ENCODE measurements at places on chromosomes 2 and 18.

DNA sequence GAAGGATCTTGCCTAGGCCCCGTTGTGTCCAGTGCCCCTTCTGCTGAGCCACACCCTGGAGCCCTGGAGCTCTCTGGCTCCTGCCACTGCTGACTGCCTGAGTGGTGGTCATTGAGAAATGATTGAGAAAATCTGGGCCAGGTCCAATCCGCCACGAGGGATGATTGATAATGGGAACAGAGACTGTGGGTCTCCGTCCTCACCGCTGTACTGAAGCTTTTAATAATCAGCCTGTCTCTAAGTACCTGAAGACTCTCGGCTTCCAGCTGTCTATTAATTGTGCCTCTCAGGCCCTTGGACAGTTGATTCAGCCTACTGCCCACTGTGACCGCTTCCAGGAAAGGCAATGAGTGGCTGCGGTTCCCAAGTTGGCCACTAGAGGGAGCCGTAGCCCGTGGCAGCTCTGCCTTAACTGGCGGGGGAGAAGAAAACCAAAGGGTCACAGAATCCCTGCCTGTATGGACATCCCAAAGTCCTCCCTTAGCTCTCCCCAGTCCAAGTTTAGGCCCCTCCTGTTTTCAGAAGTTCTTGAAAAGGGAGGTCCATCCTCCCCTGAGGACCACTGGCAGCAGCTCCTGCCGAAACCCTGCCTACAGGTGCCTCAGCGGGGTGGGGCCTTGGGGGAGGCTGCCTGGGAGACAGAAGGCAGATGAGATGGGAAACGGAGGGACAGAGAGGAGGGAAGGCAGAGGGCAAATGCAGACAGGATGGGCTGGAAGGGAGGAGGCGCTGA, 213.6 kb downstream of the TNS1 start:
- peak; percentile 84 for DNase-seq

DNA sequence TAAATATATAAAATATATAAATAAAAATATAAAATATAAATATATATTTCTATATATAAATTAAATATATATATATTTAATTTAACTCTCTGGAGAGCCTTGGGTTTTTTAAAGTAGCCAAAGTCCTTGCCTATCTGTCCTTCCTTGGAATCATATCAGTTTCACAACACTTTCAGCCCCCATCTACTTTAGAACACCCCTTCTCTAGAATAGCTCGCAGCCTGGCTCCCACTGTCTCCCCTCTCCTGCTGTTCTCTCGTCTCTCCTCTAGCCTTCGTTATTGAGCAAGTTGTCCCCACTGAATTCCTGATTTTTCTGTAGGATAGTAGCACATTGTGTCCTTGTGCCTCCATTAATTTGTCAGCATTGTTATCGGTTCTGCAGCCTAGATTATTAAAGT, 677.0 kb downstream of the RNF144A start:
- no peak for DNase-seq

GRCh38 chr2:214261683-214262082, 149.2 kb upstream of the VWC2L start:
- no peak for DNase-seq

DNA sequence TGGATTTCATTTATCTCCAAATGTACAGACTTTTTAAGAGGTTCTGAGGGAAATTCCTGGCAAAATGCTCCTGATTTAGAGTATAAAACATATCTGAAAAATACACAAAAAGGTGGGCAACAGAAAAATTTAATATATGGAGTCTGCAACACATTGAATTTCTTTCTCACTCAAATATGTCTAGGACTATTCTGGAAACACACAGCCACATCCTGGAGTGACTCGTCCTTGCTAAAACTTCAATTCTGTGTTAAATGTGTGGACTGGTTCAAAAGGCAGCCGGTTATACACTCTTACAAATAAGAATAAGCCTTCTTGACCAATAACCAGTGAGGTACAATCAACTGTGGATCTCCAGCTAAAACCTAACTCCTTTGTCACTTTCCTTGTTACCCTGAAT, 44.1 kb upstream of the RND3 start:
- DNase-seq: no peak

GRCh38 chr2:48993576-48993975, 160.7 kb downstream of the FSHR start:
- no peak for DNase-seq

DNA sequence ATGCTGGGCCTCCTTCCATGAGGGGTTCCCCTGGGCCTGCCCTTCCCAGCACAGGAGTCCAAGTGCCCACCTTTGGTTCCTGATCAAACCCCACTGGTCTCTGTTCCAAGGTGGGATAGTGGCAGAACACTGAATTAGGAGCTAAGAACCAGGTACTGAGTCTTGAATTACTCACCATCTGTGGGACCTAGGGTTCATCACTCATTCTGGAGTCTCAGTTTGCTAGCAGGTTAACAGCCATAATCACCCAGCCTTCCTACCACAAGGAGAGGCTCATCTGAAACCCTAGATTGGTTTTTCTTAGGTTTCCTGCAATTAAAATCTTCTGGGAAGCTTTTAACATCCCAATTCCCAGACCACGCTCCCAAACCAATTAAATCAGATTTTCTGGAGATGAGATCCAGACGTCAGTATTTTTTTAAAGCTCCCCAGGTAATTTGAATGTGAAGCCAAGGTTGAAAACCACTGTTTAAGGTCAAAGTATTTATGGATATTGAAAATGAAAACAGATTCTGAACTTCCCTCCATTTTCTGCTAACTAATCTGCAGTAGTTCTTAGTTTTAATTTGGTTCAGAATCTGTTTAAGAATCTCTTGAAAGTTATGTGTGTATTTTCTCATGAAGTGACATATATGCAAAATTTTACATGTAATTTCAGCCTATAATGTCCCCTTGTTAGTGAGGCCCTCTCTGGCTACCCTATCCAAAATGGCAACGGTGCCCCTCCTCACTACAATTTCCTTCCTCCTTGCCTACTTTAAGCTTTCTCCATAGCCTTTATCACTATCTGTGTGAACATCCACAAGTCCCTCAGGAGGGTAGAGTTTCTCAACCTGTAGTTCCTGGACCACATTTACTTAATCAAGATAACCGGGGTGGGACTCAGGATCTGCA, 166.5 kb upstream of the CXCR4 start:
- DNase-seq: no peak

- no peak for DNase-seq
These were observed 105.7 kb upstream of the ZEB2 start for GRCh38 chr2:144625626-144626025.

DNA sequence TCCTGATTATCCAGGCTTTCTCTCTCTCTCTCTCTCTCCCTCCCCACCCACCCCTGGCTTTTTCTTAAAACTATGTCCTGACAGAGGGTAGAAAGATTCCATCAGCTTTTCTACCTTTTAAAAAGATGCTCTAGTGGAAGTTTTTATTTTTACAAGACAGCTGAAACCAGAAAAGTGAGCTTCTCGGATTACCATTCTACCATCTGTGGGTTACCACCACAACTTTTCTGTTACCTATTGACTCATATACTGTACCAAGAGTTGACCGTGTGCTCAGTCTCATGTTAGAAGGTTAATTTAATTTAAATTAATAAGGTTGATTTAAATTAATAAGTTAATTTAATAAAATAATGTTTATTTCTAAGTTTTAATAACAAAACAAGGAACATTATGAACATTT, 137.6 kb downstream of the UPP2 start:
- DNase-seq: no peak

DNA sequence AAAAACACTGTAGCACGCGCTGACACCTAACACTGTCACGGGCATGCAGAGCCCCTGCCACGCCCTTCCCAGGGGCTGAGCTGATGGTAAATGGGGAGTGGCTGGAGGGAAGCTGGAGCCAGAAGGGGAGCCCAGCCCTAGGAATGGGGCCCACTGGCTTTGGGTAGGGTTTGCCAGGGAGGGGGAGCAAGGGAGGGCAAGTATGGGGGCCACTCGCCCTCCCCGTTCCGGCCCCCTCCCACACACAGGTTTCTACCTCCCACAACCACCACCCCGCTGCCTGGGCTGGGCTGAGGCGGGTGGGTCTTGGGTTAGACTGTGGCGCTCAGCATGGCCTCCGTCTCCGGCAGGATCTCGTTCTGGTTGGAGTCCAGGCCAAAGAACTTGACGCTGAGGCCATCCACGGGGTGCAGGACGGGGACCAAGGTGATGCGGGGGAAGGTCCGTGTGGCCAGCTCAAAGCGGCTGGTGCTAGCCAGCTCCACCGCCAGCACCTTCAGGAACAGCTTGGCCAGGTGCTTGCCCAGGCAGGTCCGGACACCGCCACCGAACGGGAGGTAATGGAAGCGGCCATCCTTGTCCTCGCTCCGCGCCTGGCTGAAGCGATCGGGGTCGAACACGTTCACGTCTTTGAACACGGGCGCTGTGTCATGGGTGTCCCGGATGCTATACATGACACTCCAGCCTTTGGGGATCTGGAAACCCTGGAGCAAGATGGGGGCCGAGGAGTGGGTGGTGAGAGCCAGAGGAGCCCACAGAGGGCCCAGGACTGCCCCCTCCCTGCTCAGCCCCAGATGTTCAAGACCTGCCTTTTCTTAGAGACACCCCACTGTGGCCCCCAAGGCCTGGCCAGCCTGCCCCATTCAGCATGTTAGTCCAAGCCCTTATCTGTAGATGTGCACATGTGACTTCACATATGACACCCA, 15.5 kb downstream of the CYP26B1 start:
- DNase-seq: no peak

GRCh38 chr18:21242141-21242779, at the start of gene GREB1L:
GREB1L (plus strand) TSS chr18:21242232; CDS start chr18:21383519, 141,287 bp downstream.
- peak; percentile 51 for DNase-seq

GRCh38 chr18:50630895-50631294, 71.0 kb downstream of the MAPK4 start:
- no peak for DNase-seq

DNA sequence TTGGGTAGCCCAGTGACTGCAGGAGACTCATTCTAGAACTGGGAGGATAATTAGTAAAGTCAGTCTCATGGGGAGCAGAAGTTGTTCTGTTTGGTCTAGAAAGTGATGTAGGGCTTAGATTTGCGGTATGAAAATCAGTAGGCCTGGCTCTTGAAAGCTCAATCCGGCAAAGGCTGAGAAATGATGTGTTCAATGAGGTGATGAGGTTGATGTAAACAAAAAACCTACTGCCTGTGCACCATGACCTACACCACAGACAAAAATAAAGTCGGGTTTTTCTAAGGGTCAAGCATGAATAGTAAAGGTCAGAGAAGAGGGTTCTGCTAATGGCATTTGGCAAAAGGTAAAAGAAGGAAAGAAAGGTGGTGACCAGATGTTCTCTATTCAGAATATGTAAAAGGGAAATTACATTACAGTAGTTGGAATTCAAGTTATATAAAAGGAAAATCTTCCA, 80.8 kb upstream of the COL5A2 start:
- no peak for DNase-seq

GRCh38 chr2:82968358-82968757, 1490.7 kb downstream of the SUCLG1 start:
- DNase-seq: no peak

GRCh38 chr2:168336786-168337388, 89.5 kb upstream of the STK39 start:
- peak; percentile 66 for DNase-seq

DNA sequence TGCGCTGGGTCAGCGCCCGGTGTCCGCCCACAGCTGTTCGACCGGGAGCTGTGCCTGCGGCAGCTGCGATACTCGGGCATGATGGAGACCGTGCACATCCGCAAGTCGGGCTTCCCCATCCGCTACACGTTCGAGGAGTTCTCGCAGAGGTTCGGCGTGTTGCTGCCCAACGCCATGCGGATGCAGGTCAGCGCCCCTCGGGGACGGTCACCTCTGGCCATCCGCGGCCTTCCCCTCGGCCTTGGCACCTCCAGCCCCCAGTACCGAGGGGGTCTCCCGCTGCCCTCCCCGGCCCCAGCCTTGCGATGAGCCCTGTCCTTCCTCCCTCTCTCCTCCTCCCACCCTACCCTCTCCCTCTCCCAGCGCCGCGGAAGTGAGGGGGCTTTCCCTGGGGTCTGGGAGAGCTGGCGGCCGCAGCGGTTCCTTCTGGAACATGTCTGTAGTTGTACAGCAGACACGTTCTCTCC, 53.2 kb upstream of the GPR17 start:
- DNase-seq: no peak

GRCh38 chr2:10947005-10947440, 35.3 kb downstream of the KCNF1 start:
- DNase-seq: no peak

- no peak for DNase-seq
These were observed 235.1 kb upstream of the ZNF804A start for GRCh38 chr2:184363213-184363612.

- no peak for DNase-seq
These were observed 38.4 kb upstream of the MYO1B start for GRCh38 chr2:191206613-191207471.

GRCh38 chr18:58886864-58887612, 22.4 kb downstream of the ZNF532 start:
- no peak for DNase-seq

- DNase-seq: no peak
These were observed 18.3 kb downstream of the MAIP1 start for GRCh38 chr2:199973703-199974102.

- DNase-seq: no peak
These were observed 59.4 kb upstream of the MSTN start for GRCh38 chr2:190121971-190122370.

DNA sequence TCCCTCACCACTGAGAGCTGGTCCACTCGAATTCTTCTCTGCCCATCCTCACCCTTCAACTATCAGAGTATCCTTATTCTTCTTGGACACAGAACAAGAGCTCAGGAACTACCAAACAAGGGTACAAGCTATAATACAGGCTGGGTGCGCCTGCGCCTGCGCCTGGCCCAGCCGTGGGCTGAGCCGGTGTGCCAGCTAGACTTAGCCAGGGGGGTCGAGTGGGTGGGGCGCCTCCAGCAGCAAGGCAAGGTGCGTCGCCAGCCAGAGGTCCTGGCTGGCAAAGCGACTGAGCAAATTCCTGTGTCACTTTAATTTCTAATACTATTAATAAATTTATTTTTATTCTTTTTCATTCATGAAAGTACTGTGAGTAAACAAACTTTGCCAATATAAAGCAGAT, 1072.6 kb upstream of the PIK3C3 start:
- DNase-seq: no peak

- DNase-seq: no peak
These were observed 76.4 kb upstream of the ZEB2 start for GRCh38 chr2:144596073-144596871.

GRCh38 chr2:129813404-129813803, 166.1 kb upstream of the RAB6C start:
- DNase-seq: no peak

DNA sequence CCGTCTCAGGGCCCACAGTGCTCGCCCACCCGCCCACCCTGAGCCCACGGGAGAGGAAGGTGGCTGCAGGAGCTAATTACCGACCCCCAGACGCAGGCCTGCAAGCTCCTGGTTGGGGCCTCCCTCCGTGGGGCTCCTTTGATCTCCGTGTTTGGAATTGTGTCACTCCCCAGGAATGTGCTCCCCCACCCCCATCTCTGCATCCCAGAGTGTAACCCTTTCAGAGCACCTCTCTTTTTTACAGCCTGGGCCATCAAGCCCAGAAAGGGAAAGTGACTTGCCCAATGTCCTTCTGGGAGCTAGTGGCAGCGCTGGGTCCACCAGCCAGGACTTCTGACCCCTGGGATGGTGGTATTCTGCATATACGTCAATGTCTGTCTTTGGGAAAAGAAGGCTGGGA, 335.1 kb downstream of the CYRIA start:
- no peak for DNase-seq

GRCh38 chr18:79742076-79742475, 55.7 kb upstream of the KCNG2 start:
- no peak for DNase-seq

GRCh38 chr18:79504034-79504433, 108.3 kb downstream of the NFATC1 start:
- DNase-seq: peak; percentile 10

All from lower lobe of right lung (tissue), 2 donors.